ENCODE measurements at places on chromosomes 12 and 14. TPM values are rescaled to one million over a fixed set of nuclear protein-coding genes. Genes with fewer than 3 reads are reported as not detected.

The DCAF4 gene
- total RNA-seq = 15.9 TPM

The ARF3 gene
- total RNA-seq = 89.6 TPM

The MYF6 gene
- not detected for total RNA-seq

The DDX54 gene
- 72.0 TPM for total RNA-seq

The WNT1 gene
- total RNA-seq = 0.29 TPM

- no peak for DNase-seq
These were observed 89.1 kb upstream of the ZDHHC17 start for GRCh38 chr12:76674669-76675315.

GRCh38 chr12:16604596-16605252 lies 1.2 kb downstream of the LMO3 start:
- DNase-seq = no peak

DNA sequence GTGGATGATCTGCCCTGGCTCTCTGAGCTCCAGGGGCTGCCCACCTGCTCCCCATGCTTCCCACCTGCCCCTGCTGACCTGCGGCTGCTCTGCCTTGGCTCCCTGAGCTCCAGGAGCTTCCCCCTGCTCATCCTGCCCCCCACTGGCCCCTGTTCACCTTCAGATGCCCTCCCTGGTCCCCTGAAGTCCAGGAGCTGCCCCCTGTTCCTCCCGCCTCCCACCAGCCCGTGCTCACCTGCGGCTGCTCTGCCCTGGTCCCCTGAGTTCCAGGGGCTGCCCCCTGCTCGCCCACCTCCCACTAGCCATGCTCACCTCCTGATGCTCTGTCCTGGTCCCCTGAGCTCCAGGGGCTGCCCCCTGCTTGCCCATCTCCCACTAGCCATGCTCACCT lies 219.7 kb downstream of the TMEM121 start:
- DNase-seq = no peak

- no peak for DNase-seq
These were observed 41.6 kb downstream of the ITPR2 start for GRCh38 chr12:26791301-26791791.

DNA sequence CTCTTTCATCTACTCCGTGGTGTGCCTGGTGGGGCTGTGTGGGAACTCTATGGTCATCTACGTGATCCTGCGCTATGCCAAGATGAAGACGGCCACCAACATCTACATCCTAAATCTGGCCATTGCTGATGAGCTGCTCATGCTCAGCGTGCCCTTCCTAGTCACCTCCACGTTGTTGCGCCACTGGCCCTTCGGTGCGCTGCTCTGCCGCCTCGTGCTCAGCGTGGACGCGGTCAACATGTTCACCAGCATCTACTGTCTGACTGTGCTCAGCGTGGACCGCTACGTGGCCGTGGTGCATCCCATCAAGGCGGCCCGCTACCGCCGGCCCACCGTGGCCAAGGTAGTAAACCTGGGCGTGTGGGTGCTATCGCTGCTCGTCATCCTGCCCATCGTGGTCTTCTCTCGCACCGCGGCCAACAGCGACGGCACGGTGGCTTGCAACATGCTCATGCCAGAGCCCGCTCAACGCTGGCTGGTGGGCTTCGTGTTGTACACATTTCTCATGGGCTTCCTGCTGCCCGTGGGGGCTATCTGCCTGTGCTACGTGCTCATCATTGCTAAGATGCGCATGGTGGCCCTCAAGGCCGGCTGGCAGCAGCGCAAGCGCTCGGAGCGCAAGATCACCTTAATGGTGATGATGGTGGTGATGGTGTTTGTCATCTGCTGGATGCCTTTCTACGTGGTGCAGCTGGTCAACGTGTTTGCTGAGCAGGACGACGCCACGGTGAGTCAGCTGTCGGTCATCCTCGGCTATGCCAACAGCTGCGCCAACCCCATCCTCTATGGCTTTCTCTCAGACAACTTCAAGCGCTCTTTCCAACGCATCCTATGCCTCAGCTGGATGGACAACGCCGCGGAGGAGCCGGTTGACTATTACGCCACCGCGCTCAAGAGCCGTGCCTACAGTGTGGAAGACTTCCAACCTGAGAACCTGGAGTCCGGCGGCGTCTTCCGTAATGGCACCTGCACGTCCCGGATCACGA lies 2.2 kb downstream of the SSTR1 start:
- DNase-seq = no peak

GRCh38 chr12:6250343-6250742 lies 50.1 kb downstream of the CD9 start:
- no peak for DNase-seq

DNA sequence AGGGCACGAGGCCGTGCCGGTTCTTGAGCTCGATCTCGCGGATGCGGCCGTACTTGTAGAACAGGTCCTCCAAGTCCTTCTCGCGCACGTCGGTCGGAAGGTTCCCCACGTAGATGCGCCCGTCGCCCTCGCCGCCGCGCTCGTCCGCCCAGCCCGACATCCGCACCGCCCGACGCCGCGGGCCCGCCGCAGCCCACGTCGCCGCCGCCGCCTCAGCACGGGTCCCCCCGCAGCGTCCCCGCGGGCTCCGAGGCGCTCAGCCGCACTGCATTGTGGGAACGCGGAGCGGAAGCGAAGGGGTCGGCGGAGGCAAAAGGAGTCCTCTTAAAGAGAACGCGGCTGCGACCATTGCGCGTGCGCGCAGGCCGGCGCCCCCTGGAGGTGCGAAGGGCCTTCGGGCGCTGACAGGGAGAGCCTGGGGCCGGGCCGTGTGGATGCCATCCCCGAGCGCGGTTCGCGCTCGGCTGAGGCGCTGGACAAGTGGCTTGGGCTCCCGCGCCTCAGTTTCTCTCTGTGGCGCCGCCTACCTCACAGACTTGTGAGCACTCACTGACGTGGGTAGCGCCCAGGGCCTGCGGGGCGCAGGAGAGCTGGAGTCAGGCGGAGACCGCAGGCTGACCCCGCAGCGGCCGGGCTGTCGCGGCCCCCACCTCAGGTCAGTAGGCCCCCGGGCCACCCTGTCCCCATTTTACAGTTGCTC lies at the start of gene SRSF9:
SRSF9 (minus strand) TSS at position 299 of the 700 bp plus-strand sequence; CDS start at position 160, 139 bp downstream.
- peak; percentile 97 for DNase-seq

- DNase-seq = no peak
These were observed 143.8 kb downstream of the BCL11B start for GRCh38 chr14:99128185-99128584.

DNA sequence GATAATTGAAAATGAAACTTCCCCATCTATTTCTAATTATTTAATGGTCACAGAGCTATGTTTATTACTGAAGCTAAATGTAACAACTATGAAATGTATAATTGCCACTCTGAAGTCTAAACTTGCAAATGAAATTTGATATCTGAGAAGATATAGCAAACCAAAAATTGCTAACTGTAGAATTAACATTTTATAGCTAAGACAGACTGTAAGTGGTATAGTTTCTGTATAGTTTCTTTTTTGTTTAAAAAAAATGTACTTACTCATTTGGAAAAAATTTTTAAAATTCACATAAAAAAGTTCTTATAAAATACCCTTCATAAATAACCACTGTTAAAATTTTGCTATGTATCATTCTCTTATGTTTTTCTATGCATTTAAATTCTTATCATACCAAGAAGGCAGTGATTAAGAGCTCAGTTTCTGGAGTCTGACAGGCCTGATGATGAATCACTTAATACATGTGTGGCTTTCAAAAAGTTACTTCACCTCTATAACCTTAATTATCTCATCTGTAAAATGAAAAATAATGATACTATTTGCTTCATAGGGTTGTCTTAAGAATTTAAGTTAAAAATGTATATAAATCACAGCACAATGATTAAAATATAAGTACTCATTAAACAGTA lies 214.7 kb upstream of the GARIN2 start:
- no peak for DNase-seq

DNA sequence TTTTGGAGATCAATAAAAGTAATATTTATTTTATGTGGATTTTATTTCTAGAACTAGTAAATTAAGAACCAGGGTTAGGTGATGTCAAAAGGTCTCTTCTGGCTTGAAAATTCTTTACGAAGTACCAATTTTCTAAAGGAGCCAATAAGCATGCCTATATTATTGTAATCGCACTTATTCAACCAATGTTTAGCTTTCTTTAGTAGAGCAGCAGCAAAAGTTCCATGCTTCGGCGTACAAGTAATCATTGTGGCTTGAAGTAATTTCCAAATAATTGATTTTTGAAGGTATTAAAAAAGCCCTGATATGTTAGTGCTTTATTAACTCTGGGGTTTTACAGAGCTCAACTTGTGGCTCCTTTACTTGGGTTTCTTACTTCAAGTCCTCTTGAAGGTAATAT lies 3.4 kb downstream of the RMST start:
- no peak for DNase-seq

- DNase-seq = no peak
These were observed 98.5 kb downstream of the ADGRD1 start for GRCh38 chr12:131052063-131052781.

DNA sequence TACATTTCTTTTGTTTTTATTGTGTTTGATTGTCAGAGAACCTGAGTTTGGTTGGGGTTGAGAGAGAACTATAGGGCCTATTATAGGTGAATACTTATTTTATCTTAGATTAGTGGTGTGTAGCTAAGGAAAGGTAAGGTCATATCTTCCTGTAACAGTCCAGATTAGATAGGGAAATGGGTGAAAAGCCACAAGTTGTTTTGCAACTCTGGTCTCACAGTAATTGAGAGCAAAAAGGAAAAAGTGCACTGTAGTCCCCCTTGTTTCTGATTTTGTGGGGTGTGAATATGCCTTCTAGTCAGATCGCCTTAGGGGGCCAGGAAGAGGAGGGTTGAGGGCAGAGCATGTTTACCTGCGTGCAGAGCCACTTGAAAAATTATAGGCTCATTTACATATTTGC lies 8.9 kb downstream of the MSRB3 start:
- DNase-seq = no peak

DNA sequence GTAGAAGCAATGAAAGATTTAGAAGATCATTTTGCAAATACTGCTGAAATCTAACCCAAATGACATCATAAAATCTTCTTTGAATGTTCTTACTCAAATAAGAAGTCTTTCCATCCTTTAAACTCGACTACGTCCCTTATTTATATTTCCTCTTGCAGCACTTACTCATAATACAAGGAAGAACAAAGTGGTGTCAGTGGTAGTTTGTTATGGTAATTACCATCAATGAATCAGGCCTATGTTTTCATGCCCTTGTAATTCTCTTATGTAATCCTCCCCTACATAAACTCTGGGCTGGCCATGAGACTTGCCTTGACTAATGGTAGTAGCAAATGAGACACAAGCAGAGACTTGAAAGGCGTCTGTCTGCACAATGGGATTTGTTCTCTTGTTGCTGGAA lies 17.0 kb downstream of the EEA1 start:
- no peak for DNase-seq
